ENCODE measurements at places on chromosomes 1 and 21.

GRCh38 chr1:20873311-20873710, 86.2 kb upstream of the HP1BP3 start:
- DNase-seq, result no peak

DNA sequence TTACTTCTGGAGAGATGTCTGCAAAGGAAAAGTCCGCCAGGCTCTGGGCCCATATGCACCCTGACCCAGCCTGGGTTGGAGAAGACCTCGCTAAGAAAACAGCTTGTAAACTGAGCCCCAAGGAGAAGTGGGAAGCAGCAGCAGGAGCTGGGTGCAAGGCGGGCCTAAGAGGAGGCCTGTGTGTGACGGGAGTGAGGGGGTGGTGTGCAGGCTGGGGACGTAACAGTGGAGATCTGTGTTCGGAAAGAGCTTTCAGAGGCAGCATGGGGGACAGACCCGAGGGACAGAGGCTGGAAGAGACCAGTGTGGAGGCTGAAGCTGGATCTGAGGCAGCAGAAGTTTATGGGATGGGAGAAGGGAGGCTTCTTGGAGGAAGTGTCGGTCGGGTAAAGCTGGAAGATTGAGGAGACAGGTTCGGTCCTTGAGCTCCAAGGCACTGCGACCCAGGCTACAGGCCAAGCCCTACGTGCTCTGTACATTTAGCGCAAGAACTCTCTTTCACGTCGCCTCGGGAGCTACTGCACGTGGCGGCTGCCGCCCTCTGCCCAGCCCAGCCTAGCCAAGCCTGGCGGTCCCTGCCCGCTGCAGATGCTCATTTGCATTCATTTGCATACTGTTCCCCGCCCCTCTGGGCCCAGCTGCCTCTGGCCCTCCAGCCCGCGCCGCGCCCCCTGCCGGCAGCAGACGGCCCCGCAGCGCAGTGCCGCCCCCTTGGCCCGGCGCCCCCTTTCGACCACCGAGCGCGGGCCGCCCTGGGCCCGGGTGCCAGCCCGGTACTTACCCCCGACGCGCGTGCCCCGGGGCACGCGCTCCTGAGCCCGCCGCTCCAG, 6.3 kb downstream of the HPCA start:
- peak; percentile 76 for DNase-seq

- DNase-seq, result no peak
These were observed 29.4 kb downstream of the PALMD start for GRCh38 chr1:99675292-99675691.

- no peak for DNase-seq
These were observed 53.0 kb upstream of the AKT3 start for GRCh38 chr1:243903041-243903440.

DNA sequence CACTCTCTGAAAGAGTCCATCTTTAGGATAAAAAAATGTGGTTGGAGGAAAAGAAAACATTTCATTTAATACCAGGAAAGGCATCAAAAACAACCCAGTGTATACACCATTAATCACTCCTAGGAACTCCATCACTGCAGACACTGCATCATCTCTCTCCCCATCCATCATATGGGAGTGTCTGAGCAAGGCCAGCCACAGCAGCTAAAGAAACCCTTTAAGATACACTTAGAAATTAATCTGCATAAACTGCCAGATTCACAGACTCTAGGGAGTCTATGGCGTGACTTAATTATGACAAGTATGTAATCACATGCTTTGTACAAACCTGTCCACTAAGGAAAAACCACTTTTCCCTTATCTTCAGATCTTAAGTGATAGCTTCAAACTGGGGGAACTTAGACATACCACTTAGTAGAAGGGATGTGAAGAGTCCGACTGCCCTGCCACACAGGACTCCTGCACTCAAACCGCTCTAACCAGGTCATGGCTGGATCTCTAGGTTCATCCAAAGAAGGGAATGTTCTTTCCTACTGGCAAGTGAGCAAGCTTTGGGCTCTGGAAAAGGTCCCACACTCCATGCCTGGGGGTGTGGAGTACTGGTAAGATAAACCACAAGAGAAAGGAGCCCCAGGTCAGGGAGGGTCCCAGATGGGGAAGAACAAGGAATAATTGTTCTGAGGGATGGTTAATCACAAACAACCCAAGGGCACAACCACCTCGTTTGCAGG, 61.0 kb upstream of the C8B start:
- DNase-seq, result no peak

- DNase-seq, result no peak
These were observed 119.9 kb upstream of the LHX8 start for GRCh38 chr1:75014250-75014649.

DNA sequence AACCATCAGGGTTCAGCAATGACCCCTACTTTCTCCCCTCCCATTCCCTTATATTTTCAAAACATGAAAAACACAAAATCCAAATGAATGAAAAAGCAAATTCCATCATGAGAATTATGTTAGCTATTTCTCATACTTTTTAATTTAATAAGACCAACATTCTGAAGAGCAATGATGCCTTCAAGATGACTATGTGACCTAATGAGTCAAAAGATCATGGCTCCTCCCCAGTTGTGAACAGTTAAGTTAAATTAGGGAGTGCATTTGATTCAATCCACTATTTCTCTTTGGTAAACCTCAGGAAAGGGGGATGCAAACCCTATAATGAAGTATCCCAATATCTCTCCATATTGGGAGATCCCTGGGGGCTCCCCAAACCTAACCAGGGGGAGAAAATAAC, 36.5 kb downstream of the PUM1 start:
- DNase-seq, result no peak

- DNase-seq, result no peak
These were observed 1.3 kb downstream of the CDC42BPA start for GRCh38 chr1:227317011-227317451.

- no peak for DNase-seq
These were observed 63.0 kb downstream of the RHBG start for GRCh38 chr1:156431769-156432668.

GRCh38 chr1:159509440-159510228, 26.2 kb downstream of the OR10J5 start:
- DNase-seq, result no peak

GRCh38 chr1:156692441-156692924, 12.9 kb downstream of the CRABP2 start:
- DNase-seq, result no peak

GRCh38 chr1:67052741-67053534, 1.0 kb downstream of the SLC35D1 start:
- DNase-seq, result no peak

DNA sequence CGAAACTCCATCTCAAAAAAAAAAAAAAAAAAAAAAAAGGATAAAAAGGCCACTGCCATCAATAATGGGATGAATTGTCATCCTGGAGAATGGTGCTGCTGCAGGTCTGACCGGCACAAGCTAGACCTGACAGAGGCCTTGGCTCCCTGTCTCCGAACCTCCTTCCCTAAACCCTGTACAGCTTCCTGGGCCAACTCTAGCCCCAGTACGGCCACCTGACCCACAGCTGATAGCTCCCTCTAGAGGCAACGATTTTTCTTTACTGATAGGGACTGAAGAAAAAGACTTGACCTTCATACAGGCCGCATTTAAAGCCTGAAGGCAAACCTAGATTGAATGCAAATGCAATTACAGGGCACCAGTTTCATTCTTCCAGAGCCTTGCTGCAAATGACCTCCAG, 30.7 kb downstream of the NOL9 start:
- DNase-seq, result no peak

DNA sequence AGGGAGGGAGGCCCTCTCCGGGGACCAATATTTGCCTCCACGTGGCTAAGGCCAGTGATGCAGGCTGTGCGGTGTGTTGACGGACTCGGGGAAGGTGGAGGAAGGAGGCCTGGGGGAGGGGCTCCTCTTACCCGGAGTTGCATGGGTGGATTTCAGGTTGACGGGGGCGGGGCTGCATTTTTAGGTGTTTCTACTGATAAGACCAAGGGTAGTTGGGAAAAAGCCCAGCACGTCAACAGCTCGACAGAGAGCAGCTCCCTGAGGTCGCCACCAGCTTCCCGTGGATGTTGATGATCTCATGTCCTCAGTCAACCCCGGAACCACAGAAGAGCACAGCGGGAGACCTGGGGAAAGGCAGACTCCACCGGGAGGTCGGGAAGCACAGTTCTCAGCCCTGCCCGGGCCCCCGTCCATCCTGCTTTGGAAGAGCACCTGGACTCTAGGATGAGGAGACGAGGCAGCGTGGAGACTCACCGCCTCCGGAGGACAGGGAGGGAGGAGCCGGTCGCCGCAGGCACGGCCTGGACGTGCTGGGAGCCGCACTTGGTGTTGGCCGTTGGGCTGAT, 32.9 kb upstream of the COL6A1 start:
- DNase-seq, result no peak

- no peak for DNase-seq
These were observed 5.7 kb upstream of the TMEM167B start for GRCh38 chr1:109084563-109085517.

DNA sequence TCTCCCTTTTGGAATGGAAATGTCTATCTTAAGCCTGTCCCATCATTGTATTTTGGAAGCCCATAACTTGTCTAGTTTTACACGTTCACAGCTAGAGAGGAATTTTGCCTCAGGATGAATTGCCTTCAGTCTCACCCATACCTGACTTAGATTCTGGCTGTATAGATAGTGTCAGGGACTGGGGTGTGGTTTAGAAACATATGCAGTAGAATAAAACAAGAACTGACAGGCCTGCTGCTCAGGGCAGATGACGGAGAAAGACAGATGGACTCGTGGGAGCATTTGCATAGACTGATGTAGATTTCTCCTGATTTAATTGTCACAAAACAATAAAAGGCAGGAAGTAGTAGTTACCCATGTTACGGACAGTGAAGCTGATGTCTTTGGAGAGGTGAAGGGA, 166.7 kb downstream of the UCK2 start:
- DNase-seq, result no peak

- no peak for DNase-seq
These were observed 40.1 kb upstream of the PUM1 start for GRCh38 chr1:31105646-31106045.

GRCh38 chr1:173268786-173269277, 61.7 kb upstream of the TNFSF4 start:
- no peak for DNase-seq

- DNase-seq, result no peak
These were observed 13.1 kb downstream of the ICMT start for GRCh38 chr1:6222636-6223035.

GRCh38 chr1:20626524-20626923, 6.7 kb upstream of the PINK1 start:
- no peak for DNase-seq

DNA sequence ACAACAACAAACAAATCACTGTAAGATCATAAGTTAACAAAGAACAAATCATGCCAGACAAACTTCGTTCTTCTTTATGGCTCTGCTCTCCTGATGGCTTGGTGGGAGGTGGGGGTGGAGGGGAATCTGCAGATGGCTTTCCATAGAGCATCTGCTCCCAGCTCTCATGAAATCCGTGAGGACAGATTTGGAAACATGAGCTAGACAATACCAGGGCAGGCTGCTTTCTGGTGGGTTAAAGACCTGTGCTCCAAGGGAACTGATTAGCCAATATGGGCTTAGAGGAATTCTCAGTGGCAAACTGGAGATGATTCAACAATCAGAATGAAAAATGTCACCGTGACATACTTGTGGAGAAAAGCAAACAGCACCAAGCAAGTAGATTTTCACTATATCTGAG, 69.4 kb upstream of the TLR5 start:
- DNase-seq, result no peak

GRCh38 chr1:66346057-66346795, 187.7 kb upstream of the SGIP1 start:
- DNase-seq, result no peak

- DNase-seq, result no peak
These were observed 15.8 kb downstream of the CD1D start for GRCh38 chr1:158196461-158196860.

DNA sequence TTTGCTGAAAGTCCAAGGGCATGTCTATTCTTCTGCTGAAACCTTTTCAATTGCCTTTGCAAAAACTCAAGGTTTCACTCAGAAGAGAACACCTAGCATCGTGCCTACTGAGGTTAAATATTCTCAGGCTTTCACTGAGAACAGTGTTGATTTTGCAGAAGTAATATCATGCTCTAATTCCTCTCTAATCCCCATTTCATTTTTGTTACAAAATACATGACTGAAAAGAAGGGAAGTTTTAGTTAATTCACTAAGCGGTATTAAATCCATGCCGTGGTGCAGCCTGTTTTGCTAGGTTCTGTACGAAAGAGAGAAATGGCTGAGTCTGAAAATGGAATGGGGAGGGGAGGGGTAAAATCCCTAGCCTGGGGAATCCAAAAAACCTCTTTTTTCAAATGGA, 163.2 kb upstream of the CAMK1G start:
- no peak for DNase-seq

DNA sequence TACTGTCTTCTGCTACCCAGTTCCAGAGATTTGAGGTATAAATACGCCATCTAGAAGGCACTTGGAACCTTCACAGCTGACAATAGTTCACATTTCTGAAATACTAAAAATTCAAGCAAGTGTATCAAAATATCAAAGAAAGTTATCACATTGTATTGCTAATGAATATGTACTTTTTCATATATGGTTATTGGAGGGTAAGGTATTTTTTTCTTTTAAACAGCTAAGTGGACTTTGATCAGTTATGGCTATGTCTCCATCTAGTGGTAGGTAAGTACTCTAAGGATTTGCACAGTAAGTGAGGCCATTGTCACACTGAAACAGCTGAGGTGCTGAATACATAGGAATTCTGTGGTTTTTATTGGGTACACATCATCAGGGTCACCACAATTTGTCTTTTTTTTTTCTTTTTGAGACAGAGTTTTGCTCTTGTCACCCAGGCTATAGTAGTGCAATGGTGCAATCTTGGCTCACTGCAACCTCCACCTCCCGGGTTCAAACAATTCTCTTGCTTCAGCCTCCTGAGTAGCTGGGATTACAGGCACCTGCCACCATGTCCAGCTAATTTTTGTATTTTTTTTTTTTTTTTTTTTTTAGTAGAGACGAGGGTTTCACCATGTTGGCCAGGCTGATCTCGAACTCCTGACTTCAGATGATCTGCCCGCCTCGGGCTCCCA, 49.1 kb upstream of the CR2 start:
- DNase-seq, result no peak

DNA sequence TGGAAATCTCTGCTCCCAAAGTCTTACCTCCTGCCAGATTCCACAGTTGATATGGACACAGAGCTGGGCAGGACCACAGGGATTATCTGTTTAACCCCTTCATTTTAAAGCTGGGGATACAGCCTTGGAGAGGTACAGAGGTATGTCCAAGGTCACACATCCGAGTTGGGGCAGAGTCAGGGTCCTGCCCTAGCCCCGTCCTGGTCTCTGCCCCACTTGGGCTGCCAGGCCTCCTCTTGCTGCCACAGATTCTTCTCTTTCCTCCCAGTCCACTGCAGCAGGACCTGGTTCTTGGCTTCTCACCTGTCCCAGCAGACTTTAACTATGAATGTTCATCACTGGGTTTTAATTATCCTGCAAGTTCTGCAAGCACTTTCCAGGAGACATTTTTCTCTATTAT, 258.3 kb downstream of the MATN1 start:
- no peak for DNase-seq

GRCh38 chr1:153308540-153308939, 4.2 kb downstream of the PGLYRP3 start:
- no peak for DNase-seq

- no peak for DNase-seq
These were observed 39.7 kb downstream of the NUP210L start for GRCh38 chr1:154115180-154115579.

All from activated CD8-positive, alpha-beta memory T cell treated with anti-CD3 and anti-CD28 coated beads for 24 hours (primary cell).